Activated naive CD4-positive, alpha-beta T cell treated with anti-CD3 and anti-CD28 coated beads for 36 hours (primary cell): ENCODE measurements at places on chromosomes 11 and 22.

GRCh38 chr11:44774108-44774507 is 47.3 kb downstream of the TSPAN18 start:
- H3K36me3 ChIP-seq: peaks cover 2% of the 10 kb centered on the region
- H3K4me3 ChIP-seq: no peak overlapping the region
- no peaks in the 10 kb centered on the region for H3K27me3 ChIP-seq

DNA sequence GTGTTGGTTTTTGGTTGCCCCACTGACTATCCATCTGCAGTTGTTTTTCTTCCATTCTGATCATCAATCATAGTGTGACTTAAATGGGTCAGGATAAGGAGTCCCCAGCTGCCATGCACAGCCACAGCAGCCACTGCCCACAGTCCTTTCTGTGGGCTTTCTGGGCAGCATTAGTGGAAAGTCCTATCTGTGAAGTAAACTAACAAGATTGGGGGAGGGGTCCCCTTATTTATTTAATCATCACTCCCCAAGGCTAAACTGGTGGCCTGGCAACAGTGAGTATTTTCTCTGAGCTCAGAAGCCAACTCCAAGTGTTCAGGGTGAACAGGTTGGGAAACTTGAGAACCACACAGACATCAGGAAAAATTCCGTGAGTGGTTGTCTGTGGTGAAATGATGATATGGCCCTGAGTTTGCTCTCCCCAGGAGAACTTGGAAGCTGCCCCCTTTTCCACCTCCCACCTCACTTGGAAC is 145.0 kb downstream of the CCDC34 start:
- no peak overlapping the region for H3K4me3 ChIP-seq
- no peak for DNase-seq
- no peaks in the 10 kb centered on the region for H3K4me1 ChIP-seq
- peaks cover 18% of the 10 kb centered on the region for H3K27me3 ChIP-seq
- H3K27ac ChIP-seq: no peak overlapping the region

DNA sequence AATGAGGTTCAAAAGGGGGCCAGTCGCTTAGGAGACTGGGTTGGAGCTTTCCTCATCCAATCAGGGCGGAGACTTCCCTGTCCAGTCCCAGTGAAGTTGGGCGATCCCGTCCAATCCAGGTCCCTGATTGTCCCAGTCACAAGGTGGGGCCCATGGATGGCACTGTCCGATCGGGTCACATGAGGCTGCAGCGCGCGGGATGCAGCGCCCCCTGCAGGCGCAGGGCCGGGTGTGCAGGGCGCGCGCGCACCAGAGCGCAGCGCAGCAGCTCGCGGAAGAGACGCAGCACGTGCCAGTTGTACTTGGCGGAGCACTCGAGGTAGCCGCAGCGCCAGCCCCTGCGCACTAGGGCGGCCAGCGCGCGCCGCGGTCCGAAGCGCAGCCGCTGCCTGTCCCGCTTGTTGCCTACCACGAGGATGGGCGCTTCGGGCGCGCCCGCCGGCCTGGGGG is 2.3 kb downstream of the RASL10A start:
- H3K4me3 ChIP-seq: no peak overlapping the region
- no peak overlapping the region for H3K27ac ChIP-seq
- DNase-seq: peak; percentile 37
- peaks cover 39% of the 10 kb centered on the region for H3K27me3 ChIP-seq
- no peaks in the 10 kb centered on the region for H3K36me3 ChIP-seq

DNA sequence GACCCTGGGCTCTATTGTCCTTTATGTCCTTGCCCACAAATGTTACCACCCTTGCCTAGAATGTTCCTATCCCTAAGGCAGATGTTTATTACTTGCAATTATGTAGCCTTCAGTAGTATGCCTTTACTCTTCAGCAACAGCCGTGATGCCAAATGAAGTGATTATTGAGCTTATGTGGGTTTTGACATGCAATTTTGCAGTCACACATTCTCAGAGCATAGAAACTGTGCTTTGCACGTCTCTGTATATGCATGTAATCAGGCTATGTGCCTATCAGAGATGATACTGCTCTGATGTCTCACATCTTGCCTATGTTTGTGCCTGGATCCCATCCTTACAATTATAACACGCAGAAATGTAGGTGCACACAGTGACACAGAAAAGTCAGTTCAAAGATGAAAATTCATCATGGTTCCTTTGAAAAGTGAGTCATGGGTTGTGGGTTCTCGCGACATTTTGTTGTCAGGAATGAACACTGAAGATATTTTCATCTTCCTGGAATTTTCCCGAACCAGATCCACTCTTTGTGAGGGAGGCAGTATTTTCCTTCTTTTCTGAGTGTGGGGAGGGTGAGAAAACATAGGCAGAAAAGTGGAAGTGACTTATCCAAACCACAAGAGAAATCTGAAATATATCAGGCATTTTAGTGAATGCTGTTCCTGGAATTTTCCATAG is 81.1 kb downstream of the BMAL1 start:
- peaks cover 11% of the 10 kb centered on the region for H3K36me3 ChIP-seq
- H3K27me3 ChIP-seq: no peaks in the 10 kb centered on the region
- no peak overlapping the region for H3K4me3 ChIP-seq
- H3K4me1 ChIP-seq: no peaks in the 10 kb centered on the region
- no peak overlapping the region for H3K27ac ChIP-seq
- no peak for DNase-seq

GRCh38 chr11:104781037-104781436 is 117.2 kb downstream of the CASP12 start:
- H3K27ac ChIP-seq: no peak overlapping the region
- H3K4me1 ChIP-seq: peaks cover 2% of the 10 kb centered on the region
- no peaks in the 10 kb centered on the region for H3K36me3 ChIP-seq
- no peak for DNase-seq

DNA sequence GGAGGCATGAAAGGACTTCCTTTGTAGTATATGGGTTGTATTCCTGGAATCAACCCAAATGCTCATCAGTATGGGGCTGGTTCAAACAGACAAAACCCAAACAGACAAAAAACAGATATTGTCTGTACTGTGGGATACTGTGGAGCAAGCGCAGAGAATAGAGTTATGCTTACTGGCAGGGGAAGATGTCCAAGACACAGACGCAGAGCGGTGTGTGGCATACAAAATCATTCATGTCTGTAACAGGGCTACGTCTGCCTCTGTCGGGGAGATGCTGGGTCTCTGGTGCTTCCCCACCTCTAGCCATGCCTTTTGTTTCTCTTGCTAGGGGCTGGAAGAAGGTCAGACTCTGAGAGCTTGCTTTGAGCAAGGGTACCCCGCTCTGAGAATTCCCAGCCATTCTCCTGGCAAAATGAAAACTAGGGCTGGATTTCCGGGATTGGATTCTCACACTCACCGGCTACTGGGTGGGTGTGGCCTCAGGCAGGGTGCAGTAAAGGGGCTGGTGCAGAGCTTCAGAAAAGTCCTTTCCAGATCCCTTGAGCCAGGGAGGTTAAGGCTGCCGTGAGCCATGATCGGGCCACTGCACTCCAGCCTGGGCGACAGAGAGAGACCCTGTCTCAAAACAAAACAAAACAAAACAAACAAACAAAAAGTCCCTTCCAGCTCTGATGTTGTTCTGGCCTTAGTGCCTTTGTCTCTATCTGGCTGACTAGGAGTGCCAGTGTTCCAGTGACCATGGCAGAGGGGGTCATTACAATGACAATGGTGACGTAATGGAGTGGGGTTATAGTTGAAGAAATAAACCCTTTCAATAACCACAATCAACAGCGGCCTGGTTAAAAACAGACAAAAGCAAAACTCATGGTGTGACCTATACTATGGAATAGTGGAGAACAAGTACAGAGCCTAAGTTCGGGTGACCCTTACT is 2.9 kb upstream of the ABCC8 start:
- H3K27ac ChIP-seq: no peak overlapping the region
- peaks cover 41% of the 10 kb centered on the region for H3K27me3 ChIP-seq
- H3K4me1 ChIP-seq: peaks cover 7% of the 10 kb centered on the region
- DNase-seq: no peak

GRCh38 chr11:96293598-96294021 is 49.4 kb downstream of the MAML2 start:
- no peak overlapping the region for H3K27ac ChIP-seq
- H3K27me3 ChIP-seq: no peaks in the 10 kb centered on the region
- peak overlapping the region; percentile 1 for H3K4me3 ChIP-seq
- H3K4me1 ChIP-seq: peaks cover 78% of the 10 kb centered on the region
- H3K36me3 ChIP-seq: peaks cover 8% of the 10 kb centered on the region
- DNase-seq: no peak

DNA sequence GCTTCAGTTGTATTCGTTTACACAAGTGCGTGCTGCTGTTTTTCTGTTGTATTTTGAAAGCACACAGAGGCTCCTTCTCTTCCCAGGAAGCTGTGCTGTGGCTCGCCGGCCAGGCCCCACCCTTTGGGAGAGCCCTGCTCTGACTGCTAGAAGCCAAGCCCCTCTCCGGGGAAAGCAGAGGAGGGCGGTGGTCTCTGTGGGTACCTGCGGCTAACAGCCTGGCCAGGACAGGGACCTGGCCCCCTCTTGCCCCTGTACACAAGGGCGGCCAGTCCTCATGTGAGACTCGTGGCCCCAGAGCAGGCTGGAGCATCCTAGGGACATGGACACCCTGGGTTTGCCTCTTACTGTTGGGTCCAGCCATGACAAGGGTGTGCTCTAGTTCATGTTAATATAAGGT is 14.8 kb downstream of the MOB2 start:
- no peaks in the 10 kb centered on the region for H3K4me1 ChIP-seq
- no peak for DNase-seq

- H3K4me1 ChIP-seq: no peaks in the 10 kb centered on the region
- H3K27me3 ChIP-seq: peaks cover 21% of the 10 kb centered on the region
- H3K4me3 ChIP-seq: no peak overlapping the region
Measured at GRCh38 chr22:27726686-27727449, 74.7 kb downstream of the MN1 start.
